ENCODE measurements at places on chromosomes 2 and 18.

DNA sequence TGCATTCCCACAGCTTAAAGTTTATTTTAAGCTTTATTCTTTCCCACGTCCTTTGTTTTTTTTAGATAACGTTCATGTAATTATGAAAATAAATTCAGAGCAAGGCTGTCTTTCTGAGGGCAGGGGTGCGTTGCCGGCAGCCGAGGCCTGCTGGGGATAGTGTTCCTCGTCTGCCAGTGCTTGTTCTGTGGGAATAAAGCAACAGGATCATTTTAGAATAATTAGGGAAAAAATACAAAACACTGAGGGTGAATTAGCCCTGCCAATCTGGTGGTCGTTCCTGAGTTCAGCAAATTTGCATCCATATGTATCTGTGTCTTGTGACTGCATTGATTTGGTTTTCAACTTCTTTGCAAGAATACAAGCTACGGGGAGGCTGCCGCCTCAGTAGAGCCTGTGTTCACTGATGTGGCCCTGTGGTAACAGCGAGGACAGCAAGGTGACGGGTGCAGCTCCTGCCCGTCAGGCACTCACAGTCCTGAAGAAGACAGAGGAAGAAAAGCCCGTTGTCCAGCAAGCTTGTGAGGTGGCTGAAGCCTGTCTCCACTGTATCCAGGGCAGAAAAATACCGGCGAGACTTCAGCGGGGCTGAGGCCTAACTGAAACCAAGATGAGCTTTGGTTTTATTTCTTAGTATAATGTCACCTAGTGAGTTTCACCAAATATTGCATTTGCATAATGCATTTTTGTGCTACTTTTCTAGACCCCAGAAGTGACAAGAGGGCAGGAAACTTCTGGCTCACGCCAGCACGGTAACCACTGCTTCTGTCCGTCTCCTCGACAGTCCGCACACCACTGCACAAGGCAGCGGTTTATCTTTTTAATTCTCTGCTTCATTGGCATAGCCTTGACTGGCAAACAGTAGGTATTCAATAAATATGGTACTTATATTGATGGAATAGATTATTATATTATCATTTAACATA is 64.5 kb downstream of the SH3YL1 start:
- no peak for DNase-seq

DNA sequence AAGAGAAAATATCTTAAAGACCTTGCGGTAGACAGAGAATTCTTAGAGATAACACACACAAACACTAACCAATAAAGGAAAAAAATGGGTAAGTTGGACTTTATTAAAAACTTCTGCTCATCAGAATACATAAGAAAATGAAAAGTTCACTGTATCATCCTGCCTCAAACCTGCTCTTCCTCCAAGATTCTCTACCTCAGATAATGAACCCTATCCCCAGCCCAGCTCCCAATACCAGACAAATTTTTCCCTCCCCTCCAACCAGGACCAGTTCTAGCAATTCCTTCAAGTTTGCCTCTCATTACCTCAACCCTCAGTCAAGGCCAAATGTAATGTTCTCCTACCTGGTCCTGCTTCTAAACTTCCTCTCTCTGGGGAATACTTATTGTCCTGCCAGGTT is 79.4 kb downstream of the DNMT3A start:
- no peak for DNase-seq

DNA sequence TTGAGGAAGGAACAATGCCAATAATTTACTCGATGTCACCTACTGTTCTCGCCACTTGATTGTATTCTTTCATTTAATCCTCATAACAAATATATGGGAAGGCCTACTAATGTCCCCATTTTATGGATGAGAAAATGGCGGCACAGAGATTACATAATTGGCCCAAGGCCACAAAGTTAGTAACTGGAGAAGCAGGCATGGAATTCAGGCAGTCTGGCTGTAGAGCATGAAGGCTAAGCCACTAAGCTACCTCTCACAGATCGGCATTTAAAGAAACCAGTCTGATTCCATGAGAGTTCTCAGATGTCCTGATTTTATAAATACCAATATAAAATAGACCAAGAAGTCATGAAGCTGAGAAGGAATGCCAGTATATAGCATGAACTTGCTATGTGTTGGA is 121.8 kb upstream of the EPAS1 start:
- no peak for DNase-seq

- no peak for DNase-seq
Measured at GRCh38 chr2:46298522-46299353, 1.5 kb downstream of the EPAS1 start.

- no peak for DNase-seq
Measured at GRCh38 chr2:33458248-33458819, 18.1 kb upstream of the RASGRP3 start.

DNA sequence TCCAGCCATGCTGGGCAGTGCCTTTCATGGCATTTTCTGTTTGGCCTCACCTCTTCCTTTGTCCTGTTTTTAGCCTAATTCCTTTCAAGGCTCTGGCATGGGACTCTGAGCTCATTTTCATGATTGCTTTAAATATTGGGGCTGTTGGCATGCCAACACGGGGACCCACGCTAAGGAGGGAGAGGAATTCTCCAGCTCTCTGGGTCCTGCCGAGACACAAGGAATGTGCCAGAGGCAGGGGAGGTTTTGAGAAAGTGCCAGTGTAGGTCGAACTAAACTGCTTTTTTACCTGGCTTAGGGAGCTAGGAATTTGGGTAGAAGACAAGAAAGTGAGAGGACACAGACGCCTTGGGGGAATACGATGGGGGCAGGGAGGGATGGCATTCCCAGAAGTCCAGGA is 42.3 kb downstream of the RPL37A start:
- no peak for DNase-seq

DNA sequence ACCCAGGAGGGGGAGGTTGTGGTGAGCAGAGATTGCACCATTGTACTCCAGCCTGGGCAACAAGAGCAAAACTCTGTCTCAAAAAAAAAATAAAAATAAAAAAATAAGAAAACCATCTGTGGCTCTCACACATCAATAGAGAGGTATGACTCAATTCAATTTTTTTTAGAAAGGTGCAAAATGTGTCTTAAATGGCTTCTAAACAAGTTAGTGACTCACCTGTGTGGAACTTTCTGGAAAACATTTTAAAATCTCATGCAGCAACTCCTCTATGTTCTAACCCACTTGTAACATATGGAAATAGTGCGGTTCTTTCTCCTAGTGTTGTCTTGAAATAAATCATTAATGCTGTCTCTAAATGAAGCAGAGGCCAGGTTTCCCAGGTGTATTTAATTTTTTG is 10.7 kb upstream of the SULT1C4 start:
- no peak for DNase-seq

DNA sequence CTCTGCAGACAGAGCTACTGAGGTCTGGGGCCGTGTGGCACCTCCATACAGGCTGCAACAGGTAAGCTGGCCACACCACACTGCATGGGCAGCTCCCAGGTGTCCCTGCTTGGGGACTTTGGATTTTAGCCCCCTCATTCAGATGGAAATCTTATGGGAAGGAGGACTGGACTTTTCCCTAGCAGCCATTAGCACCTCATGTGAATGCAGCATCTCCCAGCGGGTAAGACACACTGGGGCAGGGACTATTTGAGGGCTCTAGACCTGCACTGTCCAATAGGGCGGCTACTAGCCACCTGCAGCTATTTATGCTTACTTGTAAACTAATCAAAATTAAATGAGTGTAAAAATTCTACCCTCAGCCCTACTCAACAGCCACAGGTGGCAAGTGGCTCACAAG is 34.2 kb upstream of the GLI2 start:
- DNase-seq = no peak

DNA sequence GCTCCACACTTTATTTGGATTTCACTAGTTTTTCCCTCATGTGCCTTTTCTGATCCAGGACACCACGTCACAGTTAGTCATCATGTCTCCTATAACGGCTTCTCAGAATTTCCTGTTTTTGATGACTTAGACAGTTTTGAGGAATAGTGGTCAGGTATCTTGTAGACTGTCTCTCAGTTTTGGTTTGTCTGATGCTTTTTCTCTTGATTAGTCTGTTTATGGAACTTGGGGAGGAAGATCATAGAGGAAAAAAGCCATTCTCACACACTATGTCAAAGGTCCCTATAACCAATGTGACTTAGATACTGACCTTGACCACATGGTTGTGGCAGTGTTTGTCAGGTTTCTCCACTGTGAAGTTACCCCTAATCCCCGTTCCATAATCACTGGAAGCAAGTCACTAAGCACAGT is 89.0 kb downstream of the RAPH1 start:
- no peak for DNase-seq

DNA sequence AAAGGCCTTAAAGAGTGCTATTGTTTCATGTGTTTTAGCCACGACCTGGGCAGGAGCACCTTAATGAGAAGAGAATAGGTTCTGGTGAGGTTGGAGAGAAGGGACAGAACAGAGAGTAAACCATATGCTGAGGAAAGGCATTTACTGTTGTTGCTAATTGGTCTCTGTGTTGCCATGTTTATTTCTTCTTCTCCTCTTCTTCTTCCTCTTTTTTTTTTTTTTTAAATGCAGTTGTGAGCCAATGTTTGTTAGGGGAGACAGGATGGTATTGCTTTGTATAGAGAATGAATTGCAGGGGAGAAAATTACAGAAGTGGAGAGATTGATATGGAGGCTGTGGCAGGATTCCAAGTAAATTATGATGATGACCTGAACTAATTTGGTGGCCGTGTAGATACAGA is 2.6 kb downstream of the SCN9A start:
- DNase-seq = no peak

DNA sequence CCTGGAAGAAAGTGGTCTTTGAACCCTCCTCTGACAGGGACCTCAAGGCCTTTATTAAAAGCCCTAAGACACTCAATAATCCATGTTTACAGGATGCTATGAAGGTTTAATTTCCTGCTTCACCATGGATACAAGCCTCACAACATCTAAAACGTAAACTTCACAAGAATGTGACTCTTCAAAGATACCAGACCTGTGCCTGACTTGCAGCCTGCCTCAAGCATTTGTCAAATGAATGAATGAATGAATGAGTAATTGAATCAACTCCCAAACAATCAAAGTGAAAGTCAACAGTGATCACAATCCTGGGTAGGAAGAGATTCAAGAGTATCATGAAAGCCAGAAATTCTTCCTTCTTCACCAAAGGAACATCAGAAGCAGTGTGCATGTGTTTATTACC is 30.4 kb downstream of the KLF7 start:
- DNase-seq = no peak
